AG04450 (cell line): ENCODE measurements at places on chromosomes 5 and 9. TPM values are rescaled to one million over a fixed set of nuclear protein-coding genes. Genes with fewer than 3 reads are reported as not detected.
A peak's percentile ranks its signal among the peaks of the same experiment; 100 is the strongest.

PWWP2A gene
- 14.8 and 15.1 TPM in 2 replicates for polyA plus RNA-seq

KCNV2 gene
- not detected in 2 replicates for polyA plus RNA-seq

SLC6A3 gene
- polyA plus RNA-seq: not detected in 2 replicates

FAM153A gene
- not detected in 2 replicates for polyA plus RNA-seq

GARIN3 gene
- not detected in 2 replicates for polyA plus RNA-seq

NCS1 gene
- 68.3 and 69.9 TPM in 2 replicates for polyA plus RNA-seq

ARAP3 gene
- 3.5 and 4.9 TPM in 2 replicates for polyA plus RNA-seq

LCN15 gene
- not detected in 2 replicates for polyA plus RNA-seq

DNA sequence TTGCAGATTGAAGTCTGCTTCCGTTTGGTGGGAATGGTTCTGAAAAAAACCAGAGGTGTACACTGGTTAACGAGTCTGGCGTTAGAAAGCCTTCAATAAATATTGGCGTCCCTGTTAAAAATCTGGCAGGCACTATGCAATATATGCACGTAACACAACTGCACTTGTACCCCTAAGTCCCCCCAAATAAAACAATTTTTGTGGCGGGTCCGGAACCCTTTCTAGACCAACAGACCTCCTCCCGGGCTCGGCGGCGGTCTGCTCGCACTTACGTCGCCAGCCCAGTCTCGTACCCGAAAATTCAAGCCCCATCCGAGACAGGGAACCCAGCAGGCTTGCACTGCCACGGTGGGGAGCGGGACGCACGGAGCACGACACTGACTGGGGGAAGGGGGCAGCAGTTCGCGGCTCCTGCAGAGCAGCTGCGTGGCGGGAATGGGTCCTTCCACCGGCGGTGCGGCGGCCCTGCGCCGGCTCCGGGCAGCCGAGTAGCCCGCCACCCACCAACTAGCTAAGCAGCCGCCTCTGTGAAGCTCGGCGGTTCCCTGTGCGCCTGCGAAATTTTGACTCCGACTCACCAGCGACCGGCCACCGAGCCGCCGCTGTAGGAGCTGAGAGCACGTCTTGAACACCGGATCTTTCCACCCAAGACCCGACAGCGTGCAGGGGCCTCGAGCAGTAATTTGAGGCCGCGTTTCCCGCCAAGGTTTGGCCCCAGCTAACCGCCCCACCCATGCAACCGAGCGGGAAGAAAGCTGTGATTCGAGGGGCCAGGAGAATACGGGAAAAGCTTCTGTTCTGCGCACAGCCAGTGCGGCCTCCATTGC is 3.9 kb downstream of the MCIDAS start:
- no peak for DNase-seq

- no peak for DNase-seq
These were observed 3.7 kb downstream of the HNRNPH1 start for GRCh38 chr5:179619776-179620175.

GRCh38 chr5:163366757-163367156 is 70.6 kb upstream of the CCNG1 start:
- DNase-seq: no peak

GRCh38 chr5:17308326-17309065 is 91.1 kb downstream of the BASP1 start:
- DNase-seq: no peak

DNA sequence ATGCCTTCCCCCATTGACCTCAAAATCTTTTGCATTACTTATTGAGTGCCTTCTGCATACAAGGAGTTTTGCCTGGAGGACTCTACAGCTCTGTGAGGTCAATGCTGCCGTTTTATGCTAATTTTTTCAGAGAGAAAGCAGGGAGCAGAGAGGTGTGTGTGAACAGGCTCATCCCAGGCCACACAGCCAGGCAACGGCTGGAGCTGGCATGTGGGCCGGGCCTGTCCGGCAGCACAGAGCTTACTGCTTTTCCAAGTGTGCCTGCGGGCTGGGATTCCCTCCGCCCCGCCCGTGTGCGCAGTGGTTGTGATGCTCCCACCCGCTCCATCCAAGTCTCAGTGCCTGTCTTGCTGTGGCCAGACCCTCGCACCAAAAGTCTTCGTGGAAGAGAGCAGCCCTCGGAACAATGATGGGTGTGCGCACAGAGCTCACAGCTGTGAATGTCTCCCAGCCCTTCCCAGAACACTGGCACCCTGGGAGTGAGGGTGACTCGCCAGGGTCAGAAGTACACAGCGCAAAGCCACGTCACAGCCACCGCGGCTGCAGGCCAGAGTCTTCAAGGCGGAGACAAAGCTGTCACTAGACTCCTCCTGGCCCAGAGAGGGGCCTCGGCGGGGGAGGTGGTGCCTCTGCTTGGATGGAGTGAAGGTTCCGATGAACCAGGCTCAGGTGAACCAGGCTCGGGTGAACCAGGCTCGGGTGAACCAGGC is 82.8 kb downstream of the COL5A1 start:
- DNase-seq: no peak

GRCh38 chr5:142674531-142675469 is 11.1 kb downstream of the FGF1 start:
- peak; percentile 41 for DNase-seq

DNA sequence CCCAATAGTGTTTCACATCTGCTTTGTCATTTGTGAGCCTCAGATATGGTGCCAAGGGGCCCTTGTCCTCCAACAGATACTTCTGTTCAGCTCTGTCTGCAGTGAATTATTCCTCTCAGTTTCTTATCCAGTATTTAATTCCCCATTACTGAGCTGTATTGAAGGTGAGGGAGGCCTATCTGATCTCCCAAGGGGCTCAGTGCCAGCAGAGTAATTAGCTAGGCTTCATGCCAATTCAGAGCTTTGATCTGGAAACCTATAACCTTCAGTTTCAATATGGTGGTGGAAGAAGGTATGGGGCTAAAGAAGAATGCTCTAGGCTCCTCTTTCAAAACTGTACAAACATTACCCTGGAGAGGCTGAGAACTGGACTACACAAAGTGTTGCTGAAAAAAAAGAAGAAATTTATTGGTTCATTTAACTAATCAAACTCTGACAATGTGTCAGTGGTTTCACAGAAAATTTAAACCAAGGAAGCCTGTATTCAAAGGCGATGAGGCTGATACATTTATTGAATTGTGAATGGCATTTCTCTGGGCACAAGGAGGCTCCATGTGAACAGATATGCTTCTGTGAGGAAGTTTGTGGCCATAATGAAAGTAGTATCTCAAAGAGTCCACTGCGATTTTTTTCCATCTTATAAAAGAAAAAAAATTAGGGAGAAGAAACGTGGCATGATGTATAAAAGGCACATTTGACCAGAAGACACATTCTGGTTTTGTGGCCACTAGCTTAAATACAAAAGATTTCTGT is 397.8 kb downstream of the TLE4 start:
- DNase-seq: no peak

- no peak for DNase-seq
These were observed 258.1 kb downstream of the CTNND2 start for GRCh38 chr5:11646141-11646540.

DNA sequence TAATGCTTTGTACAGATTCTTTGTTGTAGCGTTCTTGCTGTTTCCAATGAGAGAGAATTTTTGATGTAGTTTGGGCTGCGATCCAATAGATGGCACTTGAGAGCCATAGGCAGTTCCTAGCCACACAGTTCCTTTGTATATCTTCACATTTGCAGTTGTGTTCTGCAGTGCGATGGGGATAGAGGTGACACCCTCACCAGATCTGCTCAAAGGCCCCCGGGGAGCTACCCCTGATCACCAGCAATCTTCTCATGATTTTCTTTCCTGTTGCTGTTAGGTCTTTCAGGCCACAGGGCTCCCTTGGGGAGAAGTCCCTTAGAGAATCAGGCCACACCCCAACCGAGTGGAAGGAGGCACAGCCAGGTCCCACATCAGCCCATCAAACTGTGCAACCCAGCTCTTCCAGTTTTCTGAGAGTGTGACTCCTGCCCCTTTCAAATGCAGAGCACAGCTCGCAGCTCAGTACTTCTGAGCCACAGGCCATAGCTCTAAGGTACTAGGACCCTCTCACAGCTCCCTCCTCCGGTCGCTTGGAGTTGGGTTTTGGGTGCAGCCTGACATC is 353.7 kb downstream of the SLCO4C1 start:
- DNase-seq: no peak

DNA sequence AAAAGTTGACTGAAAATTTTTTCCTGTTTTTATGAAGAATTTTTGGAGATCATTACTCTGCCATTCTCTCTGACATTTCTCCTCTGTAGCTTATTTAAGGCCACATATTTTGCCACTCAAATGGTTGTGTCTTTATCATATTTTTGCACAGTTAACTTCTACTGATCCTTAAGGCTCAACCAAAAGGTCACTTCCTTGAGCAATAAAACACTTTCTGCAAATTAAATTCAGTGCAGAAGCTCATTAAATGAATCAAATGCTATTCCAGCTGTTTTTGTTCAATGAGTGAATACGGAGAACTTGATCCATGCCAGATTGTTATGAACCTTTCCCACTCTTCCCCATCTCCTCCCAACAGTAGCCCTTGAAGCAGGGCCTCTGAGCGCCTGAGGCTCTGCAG is 93.8 kb upstream of the EPB41L4A start:
- no peak for DNase-seq

DNA sequence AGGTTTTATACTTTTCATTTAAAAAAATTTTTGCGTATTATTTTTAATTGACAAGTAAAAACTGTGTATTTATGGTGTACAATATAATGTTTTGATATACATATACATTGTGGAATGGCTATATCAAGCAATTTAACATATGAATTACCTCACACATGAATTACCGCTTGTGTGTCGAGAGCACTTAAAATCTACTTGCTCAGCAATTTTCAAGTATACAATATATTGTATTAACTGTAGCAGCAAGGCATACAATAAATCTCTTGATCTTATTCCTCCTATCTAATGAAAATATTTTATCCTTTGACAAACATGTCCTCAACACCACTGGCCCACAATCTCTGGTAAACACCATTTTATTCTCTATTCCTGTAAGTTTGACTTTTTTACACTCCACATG is 224.4 kb upstream of the CYLC2 start:
- DNase-seq: no peak

DNA sequence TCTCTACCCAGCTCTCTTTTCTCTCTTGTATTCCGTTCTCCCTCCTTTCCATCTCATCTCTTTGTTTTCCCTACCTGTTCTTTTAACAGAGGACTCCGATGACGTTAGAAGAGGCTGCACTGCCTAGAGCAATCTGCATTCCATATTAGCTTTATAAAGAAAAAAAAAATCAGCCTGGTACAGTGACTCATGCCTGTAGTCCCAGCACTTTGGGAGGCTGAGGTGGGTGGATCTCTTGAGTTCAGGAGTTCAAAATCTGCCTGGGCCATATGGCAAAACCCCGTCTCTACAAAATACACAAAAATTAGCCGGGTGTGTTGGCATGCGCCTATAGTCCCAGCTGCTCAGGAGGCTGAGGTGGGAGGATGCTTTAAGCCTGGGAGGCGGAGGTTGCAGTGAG is 49.0 kb downstream of the DAPK1 start:
- no peak for DNase-seq

- no peak for DNase-seq
These were observed 12.9 kb downstream of the MTRR start for GRCh38 chr5:7881816-7882215.

- DNase-seq: no peak
These were observed 48.2 kb downstream of the ADAMTS2 start for GRCh38 chr5:179297026-179297425.

DNA sequence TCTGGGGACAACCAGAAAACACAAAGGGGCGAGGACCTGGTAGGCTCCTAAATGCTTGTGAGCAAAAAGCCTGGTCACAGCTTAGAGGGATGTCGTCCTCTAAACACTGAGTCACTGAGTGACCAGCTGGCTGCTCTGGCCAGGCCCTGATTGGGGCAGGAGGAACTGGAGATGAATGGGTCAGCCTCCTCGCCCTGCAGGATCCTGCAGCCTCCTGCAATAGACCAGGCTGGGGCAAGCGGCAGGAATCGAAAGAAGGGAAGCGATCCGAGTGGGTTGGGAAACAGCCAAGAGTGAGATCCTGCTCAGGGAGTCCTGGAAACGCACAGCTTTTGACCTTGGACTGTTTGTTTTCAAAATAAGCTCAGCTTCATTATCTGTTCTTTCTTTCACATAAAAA is 34.1 kb upstream of the MSX2 start:
- DNase-seq: no peak

GRCh38 chr9:106456581-106456980 is 406.4 kb upstream of the ZNF462 start:
- no peak for DNase-seq

DNA sequence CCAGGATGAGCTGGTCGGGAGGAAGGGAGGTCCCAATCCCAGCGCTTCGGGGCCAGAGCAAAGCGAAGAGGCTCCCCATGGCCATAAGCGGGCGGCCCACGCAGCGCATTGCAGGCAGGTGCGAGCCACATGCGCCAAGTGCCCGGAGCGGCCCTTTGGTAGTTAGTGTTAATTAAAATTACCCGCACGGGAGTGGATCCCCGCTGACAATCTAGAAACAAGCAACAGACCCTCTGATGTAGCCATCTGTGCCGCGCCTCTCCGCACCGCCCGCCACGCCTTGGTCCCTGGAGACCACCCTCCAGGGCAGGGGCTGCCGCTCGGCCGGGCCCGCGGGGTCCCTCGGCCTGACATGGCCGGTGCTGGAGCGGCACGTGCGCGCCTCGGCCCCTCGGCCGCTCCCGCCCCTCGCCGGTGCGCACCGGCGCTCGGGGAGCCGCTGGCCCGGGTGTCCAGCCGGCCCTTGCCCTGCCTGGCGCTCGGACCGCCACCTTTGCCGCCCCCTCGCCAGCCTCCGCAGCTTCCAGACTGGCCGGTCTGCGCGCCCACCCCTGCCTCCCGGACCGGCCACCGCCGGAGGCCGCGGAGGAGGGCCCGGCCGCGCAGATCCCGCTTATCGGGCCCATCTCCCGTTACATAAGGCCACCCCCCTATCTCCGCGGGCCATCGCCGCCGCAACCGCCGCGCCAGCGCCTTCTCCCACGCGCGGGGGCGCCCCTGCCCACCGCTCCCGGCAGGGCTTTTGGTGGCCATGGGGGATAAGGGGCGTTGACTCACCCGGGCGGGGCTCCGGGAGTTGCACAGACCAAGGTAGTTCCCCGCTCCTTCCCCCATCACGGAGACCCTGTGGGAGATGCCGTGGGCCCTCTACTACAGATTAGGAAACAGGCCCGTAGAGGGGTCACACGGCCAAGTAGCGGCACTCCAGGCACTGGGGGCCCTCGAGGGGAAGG is 1.9 kb upstream of the IL13 start:
- no peak for DNase-seq

GRCh38 chr5:72486371-72486770 is 20.8 kb downstream of the ZNF366 start:
- no peak for DNase-seq

DNA sequence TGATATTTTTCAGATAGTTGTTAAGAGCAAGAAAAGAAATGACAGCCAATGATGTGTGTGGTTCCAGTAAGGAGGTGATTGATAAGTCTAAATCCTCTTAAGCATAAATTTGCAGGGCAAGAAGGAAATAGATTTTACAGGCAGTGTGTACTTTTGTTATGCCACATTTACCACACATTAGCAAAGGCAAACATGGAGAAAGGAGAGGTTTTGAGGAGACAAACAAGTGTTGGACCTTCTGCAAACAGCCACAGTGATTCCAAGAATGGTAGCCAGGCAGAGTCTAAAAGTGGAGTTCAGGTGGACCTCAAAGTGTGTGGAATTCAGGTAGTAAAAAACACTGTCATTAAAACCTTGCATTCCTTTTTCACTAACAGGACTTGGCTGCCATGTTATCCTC is 295.9 kb upstream of the ITGA1 start:
- no peak for DNase-seq
